ENCODE measurements at places on chromosomes 4 and X.
A peak's percentile ranks its signal among the peaks of the same experiment; 100 is the strongest.

GRCh38 chrX:132033166-132033565, 10.1 kb downstream of the STK26 start:
- no peak for DNase-seq

DNA sequence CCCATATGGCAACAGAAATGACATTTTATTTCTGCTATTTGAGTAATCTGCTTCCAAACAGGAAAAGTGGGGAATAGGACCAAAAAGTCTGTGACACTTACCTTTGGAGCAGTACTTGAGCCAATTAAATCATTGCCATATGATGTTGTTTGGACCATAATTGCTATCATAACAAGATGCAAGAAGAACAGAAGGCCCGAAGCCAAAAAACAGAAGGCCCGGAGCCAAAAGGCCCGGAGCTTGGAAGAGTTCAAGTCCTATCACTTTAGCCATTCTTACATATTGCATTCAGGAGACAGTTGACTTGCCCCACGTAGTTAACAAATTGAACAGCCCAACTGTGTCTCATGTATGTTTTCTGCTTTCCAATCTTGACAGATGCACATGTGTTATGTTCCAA, 285.6 kb downstream of the ARHGAP24 start:
- no peak for DNase-seq

DNA sequence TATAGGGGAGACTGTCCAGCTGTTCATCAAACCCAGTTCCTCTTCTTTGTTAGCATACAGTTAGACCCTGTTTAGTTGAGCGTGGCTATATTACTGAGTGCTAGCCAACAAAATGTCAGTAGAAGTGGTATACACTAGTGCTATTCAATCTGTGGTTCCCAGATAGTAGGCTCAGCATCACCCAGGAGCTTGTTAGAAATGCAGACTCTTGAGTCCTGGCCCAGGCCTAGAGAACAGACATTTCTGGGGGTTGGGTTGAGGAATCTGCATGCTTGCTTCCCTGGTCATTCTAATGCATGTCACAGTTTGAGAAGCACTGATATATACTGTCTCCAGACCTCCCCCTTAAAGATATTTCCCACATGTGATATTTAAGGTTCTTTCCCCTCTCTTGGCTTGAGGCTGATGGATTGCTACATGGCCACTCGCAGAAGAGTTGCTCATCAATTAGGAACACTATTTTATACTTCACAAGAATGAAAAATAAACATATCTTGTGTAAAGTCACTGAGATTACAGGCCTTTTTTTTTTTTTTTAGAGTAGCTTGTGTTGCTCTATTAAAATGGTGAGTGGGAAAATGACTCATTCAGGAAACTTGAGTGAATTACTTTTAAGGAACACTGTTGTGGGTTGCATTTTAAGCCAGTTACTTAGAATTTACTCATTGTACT, 289.0 kb downstream of the STIM2 start:
- DNase-seq: peak; percentile 18

DNA sequence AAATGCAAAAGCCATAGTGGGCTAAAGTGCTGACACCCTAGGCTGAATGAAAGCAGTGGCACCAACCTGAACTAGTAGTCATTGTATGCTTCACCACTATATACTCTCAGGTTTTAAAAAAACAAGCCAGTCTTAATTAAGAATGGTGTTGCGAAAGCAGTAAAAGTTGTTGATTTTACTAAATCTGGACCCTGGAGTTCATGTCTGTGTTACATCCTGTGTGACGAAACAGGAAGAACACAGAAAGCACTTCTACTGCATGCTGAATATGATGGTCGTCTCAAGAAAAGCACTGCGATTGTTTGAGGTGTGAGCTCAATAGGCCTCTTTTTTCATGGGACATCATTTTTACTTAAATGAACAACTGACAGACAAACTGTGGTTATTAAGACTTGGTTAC, 24.2 kb upstream of the GDPD2 start:
- DNase-seq: no peak

DNA sequence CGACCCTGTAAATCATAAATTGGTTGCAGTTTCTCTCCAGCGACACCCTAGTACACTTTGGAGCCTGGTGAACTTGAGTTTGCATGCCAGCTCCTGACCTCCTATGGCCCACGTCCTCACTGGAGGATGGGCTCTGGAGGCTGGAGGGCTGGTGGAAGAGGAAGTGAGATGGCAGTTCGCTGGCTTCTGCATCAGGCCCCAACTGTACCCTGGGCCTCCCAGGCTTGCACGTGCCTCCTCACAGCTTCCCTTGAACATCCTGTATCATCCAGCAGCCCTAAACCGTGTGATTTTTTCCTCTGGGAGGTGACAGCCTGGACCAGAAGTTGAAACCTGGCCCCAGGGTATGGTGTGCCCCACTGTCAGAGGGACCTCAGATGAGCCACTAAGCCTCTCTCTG, 78.5 kb downstream of the HTRA3 start:
- DNase-seq: no peak

- DNase-seq: no peak
Measured at GRCh38 chr4:153065276-153065675, 129.2 kb downstream of the FHDC1 start.

GRCh38 chr4:100041646-100042045, 91.6 kb upstream of the H2AZ1 start:
- no peak for DNase-seq
